ENCODE measurements at places on chromosomes 4 and X. TPM values are rescaled to one million over a fixed set of nuclear protein-coding genes. Genes with fewer than 3 reads are reported as not detected.

Gene ATP10D
- 18.5 TPM for total RNA-seq

- DNase-seq, result no peak
Observed at GRCh38 chr4:24244663-24245490, 339.5 kb downstream of the DHX15 start.

DNA sequence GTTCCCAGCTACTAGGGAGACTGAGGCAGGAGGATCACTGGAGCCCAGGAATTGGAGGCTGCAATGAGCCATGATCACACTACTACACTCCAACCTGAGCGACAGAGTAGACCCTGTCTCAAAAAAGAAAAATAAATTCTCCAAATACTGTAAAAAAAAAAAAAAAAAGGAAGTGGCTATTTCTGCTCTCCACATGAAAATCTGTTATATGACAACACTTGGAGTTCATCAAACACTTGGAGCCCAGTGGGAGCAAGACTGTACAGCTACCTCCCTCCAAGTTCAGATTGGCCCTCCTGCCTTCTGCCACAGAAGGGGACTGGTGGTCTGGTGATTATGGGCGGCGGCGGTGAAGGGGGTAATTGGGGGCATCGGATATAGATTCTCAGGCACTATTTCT is 9.0 kb upstream of the CLDN34 start:
- DNase-seq, result no peak

Gene CD38
- total RNA-seq, result 10.9 TPM

Gene DDX53
- not detected for total RNA-seq

- no peak for DNase-seq
Observed at GRCh38 chrX:30941898-30942297, 52.8 kb upstream of the TAB3 start.

Gene VSIG4
- not detected for total RNA-seq

DNA sequence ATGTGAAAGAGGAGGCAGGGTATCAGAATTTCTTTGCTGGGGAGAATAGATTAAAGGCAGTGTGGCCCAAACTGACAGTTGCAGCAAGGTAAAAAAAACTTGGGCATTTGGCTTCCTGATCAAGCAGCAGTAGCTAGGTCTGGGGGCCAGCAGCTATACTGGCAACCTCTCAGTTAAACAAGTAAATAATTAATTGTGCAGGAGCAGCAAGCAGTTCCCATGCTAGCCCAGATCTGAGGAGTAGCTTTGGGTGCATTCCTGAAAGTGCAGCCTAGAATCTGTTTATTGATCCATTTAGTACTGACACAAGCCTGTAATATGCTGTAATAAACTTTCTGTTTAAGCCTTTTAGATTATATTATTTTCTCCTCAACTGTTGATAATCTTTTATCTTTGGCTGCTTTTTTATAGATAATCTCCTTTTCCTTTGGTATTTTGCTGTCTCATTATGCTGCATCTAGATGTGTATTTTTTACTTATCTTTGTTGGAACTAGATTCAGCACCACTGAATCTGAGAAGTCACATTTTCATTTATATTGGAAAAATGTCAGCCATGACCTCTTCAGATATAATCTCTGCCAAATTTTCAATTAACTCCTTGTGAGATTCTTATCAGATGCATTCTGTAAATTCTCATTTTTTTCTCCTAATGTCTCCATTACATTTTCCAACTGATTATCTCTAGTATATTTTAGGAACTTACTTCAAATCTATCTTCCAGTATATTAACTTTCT is 276.3 kb downstream of the STPG2 start:
- no peak for DNase-seq

- DNase-seq, result no peak
Observed at GRCh38 chr4:73762409-73762808, 22.0 kb downstream of the CXCL8 start.

- peak; percentile 2 for DNase-seq
Observed at GRCh38 chr4:110055158-110055768, 142.6 kb downstream of the EGF start.

Gene PFKFB1
- under 0.01 TPM for total RNA-seq

DNA sequence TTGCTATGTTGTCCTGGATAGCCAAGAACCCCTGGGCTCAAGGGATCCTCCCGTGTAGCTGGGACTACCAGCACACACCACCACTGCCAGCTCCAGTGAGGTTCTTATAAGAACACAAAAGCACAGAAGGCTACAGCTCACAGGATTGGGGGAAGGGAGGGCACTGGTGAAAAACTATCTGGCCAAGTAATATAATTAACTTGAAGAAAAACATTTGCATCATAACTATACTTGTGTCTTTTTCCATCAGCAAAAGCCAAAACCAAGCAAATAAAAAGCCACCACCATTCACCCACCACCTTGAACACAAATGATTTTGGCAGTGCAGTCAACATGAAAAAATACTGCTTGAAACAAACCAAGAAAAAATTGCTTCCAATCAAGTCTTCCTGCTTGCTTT is 188.2 kb downstream of the MAML3 start:
- DNase-seq, result no peak

Gene RHOXF1
- total RNA-seq, result not detected

GRCh38 chr4:101972791-101973190 is 182.3 kb downstream of the BANK1 start:
- no peak for DNase-seq

DNA sequence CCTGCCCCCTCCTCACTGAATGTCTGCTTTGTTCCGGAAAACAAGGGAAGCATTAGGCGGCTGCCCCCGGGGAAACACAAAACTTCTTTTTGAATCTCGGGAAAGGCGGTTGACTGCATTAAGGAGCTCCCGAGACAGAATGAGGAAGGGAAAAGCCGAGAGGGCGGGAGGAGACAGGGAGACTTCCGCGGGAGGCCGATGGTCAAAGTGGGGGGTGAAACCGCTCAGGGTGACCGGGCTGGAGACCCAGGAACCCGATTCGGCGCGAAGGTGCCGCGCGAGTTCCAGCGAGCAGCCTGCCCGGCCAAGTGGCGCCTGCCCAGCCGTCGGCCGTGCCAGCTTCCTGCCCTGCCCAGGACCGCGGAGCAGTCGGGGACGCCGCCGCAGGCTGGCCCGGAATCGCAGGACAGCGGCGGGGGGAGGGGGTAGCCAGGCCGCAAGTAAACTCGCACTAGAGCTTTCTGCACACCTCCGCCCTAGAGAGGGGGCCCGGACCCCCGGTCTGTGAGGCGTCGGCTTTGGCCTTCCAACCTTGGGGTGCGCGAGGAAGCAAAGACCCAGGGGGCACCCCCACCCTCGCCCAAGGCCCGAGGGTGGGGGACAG is 55.1 kb upstream of the BCOR start:
- DNase-seq, result peak; percentile 9

- DNase-seq, result no peak
Observed at GRCh38 chr4:32216502-32216901, 1496.3 kb downstream of the PCDH7 start.

Gene RNF4
- total RNA-seq, result 30.0 TPM

DNA sequence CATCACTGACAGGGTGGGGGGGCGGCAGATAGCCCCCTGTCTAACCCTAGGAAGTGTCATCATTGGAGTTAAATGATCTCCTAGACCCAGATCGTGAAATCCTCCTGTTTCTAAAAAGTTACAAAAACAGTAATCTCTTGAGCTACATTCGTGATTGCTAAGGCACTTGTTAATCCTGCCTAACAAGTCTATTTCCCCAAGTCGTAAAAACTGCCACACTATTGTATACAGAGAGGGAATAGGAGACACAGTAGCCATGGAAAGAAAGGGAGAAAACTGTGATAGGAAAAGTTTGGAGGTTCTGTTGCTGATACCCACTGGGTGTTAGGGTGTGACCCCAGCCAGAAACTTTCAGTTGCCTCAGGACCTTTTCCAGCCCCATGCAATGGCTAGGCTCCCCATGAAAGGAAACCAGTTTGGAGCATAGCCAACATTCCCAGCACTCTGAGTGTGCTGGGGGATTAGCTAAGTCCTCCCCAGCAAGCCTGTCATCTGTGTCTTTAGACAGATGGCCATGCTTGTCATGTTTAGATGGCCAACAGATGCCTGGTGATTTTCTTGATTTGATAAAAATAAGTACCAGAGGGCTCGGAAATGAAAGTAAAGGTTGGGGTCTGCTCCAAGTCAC is 63.3 kb upstream of the ANXA10 start:
- no peak for DNase-seq

GRCh38 chrX:155893521-155893920 is 12.4 kb downstream of the VAMP7 start:
- DNase-seq, result no peak

- DNase-seq, result peak; percentile 56
Observed at GRCh38 chr4:182924497-182924896, 7.3 kb upstream of the DCTD start.

Gene ARX
- not detected for total RNA-seq

Gene HPRT1
- total RNA-seq, result 9.1 TPM

- no peak for DNase-seq
Observed at GRCh38 chrX:6169407-6169806, 59.3 kb downstream of the NLGN4X start.

Gene FSTL5
- total RNA-seq, result not detected

- DNase-seq, result no peak
Observed at GRCh38 chrX:73446831-73447230, at the start of gene CDX4. Gene CDX4, plus strand, starts transcription at chrX:73447053. Its CDS starts 201 bp downstream, at chrX:73447254.

Gene ADGRL3
- total RNA-seq, result 1.6 TPM

Gene CXCL3
- total RNA-seq, result 0.22 TPM

Gene CAPN6
- not detected for total RNA-seq

Gene NAA15
- total RNA-seq, result 15.5 TPM

DNA sequence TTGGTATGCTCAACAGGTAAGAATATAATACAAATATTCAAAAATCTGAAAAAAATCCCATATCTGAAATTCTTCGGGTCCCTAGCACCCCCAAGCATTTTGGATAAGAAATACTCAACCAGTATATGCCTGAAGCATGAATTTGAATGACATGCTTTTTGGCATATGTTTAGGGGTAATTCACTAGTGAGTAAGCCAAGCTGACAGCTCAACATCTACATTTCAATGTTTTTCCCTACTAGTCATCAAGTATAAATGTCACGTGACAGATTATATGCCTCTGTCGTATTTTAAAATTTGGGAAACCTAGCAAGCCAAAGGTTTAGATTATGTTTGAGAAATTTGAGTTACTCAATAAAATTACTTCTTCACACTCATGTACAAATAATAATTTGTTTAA is 125.1 kb downstream of the FGF16 start:
- DNase-seq, result peak; percentile 1

GRCh38 chr4:98828801-98829200 is 100.1 kb downstream of the EIF4E start:
- DNase-seq, result peak; percentile 12

GRCh38 chr4:147741190-147741788 is 9.4 kb downstream of the ARHGAP10 start:
- no peak for DNase-seq

- DNase-seq, result no peak
Observed at GRCh38 chrX:22397566-22397965, 124.9 kb downstream of the CBLL2 start.

Gene ZXDA
- total RNA-seq, result 6.1 TPM

Gene SUPT20HL1
- not detected for total RNA-seq

- no peak for DNase-seq
Observed at GRCh38 chr4:147739239-147739823, 7.4 kb downstream of the ARHGAP10 start.

DNA sequence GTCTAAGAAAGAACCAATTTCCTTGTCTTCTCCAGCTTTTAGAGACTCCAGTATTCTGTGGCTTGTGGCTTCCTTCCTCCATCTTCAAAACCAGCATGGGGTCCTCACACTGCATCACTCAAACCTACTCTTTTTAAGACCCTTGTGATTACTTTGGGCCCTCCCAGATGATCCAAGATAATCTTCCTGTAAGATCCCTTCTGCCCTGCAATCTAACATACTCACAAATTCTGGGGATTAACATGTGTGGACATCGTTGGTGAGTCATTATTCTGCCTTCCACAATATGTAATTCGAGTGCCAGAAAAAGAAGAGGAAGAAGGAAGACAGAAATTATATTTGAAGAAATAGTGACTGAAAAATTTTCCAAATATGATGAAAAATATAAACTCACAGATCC is 47.9 kb downstream of the BEND4 start:
- no peak for DNase-seq

- DNase-seq, result peak; percentile 2
Observed at GRCh38 chrX:19303256-19303880, 40.4 kb upstream of the PDHA1 start.

Gene CXCL10
- 0.20 TPM for total RNA-seq
